NCI-H1092 (cell line): ENCODE measurements at places on chromosomes 12 and 14.

DNA sequence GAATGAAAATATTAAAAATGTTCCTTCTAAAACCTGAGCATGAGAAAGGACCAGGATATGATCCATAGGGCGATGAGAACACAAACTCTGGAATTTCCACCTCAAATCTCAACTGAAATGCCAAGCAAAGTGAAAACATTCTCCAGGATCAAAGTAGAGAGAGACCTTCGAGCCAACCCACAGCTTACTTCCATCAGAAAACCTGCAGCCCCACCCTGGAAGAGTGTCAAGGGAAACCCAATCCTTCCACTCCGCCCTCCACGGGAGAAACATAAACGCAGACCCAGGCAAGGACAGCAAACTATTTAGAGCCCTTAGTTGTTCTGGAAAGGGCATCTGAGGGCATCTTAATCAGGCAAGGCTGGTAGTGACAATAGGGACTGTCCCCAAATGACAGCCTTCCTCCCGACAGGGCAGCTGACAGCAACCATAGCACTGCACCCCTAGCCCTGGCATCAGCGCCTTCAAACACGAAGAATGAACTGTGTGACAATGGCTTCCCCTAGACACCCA, 21.8 kb downstream of the SLC15A4 start:
- DNase-seq: no peak

- DNase-seq: no peak
Observed at GRCh38 chr14:74459289-74459946, 33.4 kb upstream of the SYNDIG1L start.

- DNase-seq: no peak
Observed at GRCh38 chr14:73833530-73834260, 17.9 kb upstream of the PTGR2 start.

DNA sequence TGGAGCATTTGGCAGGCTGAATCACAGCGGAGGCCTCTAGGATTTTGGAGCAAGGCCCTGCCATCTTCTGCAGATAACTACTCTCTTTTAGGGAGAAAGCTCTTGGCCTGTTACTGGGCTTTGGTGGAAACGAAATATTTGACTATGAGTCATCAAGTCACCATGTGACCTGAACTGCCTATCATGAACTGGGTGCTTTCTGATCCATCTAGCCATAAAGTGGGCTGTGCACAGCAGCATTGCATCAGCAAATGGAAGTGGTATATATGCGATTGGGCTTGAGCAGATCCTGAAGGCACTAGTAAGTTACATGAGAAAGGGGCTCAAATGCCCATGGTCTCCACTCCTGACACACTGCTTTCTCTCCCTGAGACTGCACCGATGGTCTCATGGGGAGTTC, 21.1 kb downstream of the GYS2 start:
- DNase-seq: no peak

- DNase-seq: no peak
Observed at GRCh38 chr12:3363608-3364007, 127.4 kb upstream of the PRMT8 start.

DNA sequence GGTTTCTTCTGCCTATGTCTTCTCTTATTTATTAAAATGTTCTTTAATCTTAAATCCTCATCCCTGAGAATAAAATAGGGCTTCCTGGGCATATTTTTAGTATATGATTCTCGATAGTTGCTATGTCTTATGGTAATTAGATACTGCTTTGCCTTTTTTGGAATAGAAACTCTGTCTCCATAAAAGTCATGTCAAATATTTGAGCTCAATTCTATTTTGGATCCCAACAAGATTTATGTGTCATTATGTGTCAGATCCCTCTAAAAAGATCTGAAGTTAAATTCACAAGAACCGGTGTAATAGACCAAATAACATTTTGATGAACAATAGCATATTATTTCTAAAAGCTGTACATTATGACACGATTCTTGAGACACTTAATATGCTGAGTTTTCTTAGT, 312.5 kb upstream of the PDE3A start:
- DNase-seq: no peak

DNA sequence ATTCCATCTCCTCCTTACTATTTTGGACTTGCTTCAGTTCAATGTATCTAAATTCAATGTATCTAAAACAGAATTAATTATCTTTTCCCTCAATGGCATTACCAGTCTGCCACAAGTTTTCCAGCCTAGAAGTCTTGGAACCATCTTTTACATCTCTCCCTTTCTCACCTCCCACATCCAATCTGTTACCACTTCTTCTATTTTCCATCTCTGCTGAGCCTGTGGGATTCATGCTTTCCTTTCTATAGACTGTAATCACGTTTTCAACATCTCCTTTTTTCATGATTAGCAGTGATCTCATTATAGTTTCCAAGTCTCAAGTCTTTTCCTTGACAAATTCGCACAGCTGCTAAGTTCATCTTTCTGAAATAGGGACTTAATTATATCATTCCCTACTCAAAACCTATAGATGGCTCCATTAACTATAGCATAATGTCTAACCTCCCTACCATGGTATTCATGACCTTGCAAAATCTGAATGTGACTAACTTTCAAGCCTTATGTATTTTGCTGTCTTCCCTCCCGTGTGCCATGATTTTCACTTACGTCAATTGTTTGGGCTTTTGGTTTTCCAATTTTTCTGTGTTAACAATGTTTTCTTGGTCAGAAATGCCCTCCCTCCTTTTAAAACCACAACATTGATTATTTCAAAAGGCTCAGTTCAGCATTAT, 20.5 kb upstream of the PTPRB start:
- no peak for DNase-seq

- no peak for DNase-seq
Observed at GRCh38 chr12:19434538-19434937, 4.8 kb upstream of the AEBP2 start.

GRCh38 chr14:76329154-76329928, 46.6 kb upstream of the ESRRB start:
- DNase-seq: peak; percentile 17

GRCh38 chr12:95411057-95411456, 62.9 kb upstream of the METAP2 start:
- DNase-seq: no peak

GRCh38 chr14:75650253-75651058, 10.2 kb downstream of the ERG28 start:
- DNase-seq: no peak

- no peak for DNase-seq
Observed at GRCh38 chr12:5390174-5390799, 41.6 kb upstream of the NTF3 start.

DNA sequence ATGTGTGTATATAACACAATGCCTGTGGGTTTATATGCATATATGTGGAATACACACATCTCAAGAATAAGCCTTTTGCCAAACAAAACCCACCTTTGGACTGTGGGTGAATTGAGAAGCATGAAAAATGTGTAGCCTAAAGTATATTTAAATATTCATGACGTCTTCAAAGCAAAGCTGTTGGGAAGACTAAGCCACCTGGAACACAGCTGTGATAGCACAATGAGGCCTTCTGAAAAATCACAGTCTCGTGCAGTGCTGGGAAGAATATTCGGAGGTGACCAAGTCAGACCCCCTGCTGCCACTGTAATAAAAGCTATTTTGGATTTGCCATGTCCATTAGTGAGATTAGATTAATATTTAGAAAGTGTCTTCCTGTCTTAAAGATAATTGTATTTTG, 51.5 kb downstream of the SUDS3 start:
- DNase-seq: no peak

- no peak for DNase-seq
Observed at GRCh38 chr12:48997719-48998496, 1.3 kb downstream of the DDN start.

DNA sequence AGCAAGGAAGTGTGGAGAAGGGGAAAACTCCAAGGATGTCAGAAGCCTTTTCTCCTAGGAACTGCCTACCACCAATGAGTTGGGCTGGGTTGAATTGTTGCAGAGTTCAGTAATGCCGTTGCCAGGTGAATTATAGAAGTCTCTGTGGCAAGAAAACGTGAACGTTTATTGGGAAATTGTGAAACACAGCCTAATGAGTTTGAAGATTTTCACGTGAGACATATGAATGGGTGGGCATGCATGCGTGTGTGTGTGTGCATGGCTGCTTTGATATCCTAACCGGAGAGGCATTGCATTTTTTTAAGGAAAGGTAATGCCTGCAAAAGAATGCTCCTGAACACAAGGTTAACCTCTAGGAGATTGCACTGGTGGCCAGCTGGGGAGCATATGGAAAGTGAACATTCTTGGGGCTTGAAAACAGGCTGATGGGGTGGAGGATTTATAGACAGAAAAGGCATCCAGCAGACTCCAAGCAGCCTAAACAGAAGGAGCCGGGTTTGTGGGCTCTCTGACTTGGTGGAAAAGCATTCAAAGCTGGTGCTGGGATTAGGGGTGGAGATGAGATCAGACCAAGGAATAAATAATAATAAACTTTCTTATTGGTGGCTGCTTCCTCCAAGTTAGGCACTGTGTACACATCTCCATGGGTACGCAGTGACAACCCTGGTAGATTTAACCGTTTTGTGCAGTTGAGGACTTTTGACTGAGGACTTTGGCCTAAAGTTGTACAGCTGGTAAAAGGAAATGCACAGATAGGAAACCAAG, 67.8 kb downstream of the NTF3 start:
- DNase-seq: no peak

DNA sequence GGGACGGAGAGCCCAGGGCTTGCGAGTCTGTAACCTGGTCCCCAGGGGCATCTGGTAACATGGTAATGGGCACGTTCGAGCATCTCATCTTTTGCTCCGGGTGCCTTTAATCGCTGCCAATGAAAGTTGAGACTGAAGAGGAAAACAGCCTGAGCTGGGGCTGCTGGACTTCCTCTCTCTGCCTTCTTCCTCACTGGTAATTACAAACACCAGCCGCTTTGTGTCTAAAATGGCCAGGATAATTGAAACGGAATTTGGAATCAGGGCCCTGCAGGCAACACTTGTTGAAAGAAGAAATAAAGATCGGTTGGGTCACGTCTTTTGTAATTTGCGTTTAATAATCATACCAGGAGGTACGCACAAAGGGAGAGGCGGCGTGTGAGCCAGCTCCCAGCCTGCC, 51.5 kb upstream of the GPATCH2L start:
- no peak for DNase-seq

GRCh38 chr12:3933074-3933818, 60.0 kb upstream of the PARP11 start:
- no peak for DNase-seq

DNA sequence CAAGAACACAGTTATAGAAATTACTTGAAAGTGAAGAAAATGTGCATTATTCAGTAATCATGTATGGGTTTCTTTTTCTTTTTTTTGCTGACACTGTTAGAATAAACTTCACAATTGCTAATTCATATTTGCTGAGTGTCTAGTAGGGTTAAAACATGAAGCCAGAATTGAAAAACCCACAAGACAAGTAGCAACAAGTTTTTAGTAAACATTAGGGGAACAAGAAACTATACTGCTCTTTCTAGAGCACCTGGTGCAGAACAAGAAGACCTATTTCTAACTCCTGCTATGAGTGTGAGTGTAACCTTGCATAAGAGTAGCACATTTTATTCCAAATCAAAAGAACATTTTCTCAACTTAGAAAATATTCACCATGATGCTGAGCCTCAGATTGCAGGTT, 83.2 kb downstream of the ITPR2 start:
- DNase-seq: no peak

DNA sequence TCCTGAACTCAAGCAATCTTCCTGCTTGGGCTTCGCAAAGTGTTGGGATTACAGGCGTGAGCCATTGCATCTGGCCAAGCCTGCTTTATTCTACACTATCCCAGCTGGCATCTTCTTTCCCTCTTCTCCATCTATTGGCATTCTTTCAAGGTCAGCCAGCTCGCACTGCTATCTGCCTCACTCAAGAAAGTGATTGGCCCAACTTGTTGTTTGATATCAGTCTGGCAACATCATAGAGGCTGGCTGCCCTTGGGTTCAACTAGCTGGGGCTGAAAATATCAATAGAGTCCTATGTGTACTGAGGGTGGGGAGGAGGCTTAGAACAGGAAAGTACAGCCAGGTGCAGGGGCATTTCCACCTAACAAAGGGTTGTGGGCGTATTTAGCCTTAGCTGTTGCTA, 17.1 kb downstream of the GMFB start:
- no peak for DNase-seq

GRCh38 chr14:44027397-44027796, 479.7 kb downstream of the FSCB start:
- no peak for DNase-seq

- DNase-seq: no peak
Observed at GRCh38 chr14:23861666-23862065, 91.9 kb upstream of the DHRS4 start.

DNA sequence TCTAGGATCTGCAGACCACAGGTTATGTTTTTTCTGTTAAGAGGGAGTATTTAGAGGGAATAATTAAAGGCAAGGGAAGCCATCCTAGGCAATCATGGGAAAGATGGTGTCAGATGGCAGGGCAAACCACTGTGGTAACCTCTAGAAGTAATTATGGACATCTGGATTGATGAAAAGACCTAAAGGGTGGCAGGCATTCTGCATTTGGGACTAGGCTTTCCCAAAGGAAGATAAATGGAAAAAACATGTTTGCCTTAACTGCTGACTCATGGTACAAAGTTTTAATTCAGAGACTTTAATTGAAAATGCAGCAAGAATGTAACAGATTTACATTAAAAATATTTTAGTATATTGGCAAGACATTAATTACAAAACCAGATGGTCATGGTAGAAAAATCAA, 88.1 kb downstream of the TMEM30B start:
- no peak for DNase-seq

DNA sequence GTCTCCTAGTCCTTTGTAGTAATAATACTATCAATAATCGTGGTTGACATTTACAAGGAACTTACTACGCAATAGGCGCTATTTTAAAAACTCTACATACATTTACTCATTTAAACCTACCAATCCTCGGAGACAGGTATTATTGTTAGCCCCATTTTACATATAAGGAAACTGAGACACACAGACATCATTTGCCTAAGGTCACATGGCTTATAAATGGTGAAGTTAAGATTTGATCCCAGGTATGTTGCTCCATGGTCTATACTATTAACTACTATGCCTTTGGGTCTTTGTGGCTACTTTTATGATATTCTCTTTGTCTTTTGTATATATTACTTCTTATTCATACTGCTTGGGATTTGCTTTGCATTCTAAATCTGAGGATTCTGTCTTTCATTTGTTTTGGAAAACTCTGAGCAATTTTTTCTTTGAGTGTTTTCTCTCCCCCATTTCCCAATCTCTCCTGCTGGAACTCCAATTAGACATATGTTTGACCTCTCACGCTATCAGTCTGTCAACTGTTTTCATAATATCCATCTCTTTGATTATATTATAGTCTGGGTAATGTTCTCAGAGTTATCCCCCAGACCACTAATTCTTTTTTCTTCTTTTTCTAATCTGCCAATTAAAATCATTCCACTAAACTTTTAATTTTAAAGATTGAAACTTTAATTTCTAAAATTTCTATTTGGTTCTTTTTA, 10.9 kb downstream of the NT5DC3 start:
- DNase-seq: no peak

DNA sequence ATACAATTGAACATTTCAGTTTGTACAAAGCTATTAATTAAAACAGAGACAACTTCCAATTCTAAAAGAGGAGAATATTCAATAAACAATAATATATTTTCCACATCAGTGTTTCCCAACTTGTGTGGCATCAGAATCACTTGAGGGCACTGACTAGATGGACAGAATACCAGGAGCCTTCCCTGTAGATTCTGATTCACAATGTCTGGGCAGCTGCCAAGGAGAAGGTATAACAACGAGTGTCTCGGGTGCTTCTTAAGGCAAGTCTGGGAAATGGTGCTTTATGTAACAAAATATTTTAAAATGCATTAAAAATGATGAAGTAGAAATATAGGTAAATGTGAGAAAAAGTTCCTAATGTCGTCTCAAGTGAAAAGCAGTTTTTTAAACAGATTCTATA, 26.2 kb downstream of the GALC start:
- no peak for DNase-seq

GRCh38 chr12:9084417-9084816, 31.3 kb downstream of the A2M start:
- DNase-seq: no peak
